ENCODE measurements at places on chromosomes 13 and 19.
A peak's percentile ranks its signal among the peaks of the same experiment; 100 is the strongest.

DNA sequence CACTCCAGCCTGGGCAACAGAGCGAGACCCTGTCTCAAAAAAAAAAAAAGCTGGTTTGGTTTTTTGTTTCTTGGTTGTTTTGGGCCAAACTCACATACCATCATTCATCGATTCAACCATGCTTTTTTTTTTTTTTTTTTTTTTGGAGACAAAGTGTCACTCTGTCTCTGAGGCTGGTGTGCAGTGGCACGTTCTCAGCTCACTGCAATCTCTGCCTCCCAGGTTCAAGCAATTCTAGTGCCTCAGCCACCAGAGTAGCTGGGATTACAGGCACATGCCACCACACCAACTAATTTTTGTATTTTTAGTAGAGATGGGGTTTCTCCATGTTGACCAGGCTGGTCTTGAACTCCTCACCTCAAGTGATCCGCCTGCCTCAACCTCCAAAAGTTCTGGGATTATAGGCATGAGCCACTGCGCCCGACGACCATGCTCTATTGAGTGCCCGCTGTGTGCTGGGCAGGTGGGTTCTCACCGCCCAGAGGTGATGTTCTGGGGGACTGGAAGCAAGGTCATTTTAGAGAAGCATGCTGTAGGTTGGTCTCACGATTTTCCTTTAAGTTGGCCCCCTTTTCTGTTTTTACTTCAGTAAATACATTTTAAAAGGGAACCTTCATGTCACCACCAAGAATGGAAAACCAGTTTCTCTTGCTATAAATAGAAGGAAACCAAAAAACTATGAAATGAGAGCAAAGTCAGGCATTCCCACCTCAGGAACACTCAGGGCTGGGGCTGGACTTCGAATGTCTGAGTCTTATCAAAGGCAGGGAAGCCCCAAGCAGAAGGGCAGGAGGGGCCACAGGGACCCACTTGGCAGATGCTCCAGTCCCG lies 8.3 kb upstream of the JUND start:
- DNase-seq = no peak

DNA sequence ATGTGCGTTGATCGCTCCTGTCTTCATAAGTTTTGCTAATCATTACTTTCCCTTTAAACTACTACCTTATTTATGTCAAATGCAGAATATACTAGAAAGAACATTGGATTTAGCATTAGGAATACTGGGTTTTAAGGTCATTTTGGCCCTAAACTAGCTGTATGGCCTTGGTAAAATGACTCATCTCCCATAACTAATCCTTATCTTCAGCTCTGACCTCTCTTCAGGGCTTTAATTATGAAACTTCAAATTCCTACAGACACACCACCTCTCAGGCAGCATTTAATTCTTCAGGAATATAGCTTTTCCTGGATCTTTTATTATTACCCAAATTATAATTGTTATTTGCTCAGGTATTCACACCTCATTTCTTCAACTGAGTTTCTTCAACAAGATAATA lies 121.2 kb downstream of the STARD13 start:
- DNase-seq = no peak

DNA sequence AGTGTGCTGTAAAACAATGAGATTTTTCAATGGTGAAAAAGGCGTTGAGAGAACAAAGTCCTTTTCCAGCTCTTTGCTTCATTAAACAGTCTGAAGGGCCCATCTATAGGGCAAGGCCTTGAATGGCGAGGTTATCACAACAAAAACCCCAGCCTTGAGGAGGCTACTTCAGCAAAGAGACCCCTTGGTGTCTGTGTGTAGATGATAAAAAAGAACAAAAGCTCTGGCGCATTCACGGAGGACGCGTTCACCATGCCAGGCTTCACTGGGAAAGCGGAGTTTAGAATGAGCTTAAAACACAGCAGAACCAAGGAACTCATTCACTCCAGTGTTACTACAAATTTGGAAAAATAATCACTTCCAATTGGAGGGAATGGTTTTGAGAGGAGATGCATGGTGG lies 530.0 kb upstream of the ARGLU1 start:
- no peak for DNase-seq

GRCh38 chr13:112728375-112729126 lies 38.7 kb downstream of the ATP11A start:
- DNase-seq = no peak

GRCh38 chr19:34051255-34051654 lies 121.0 kb upstream of the LSM14A start:
- DNase-seq = no peak

- no peak for DNase-seq
These were observed 8.9 kb upstream of the ZNF507 start for GRCh38 chr19:32336259-32337083.

- DNase-seq = peak; percentile 63
These were observed 1.5 kb downstream of the SCAF1 start for GRCh38 chr19:49643466-49643865.

GRCh38 chr13:84844473-84844872 lies 954.7 kb downstream of the SLITRK6 start:
- peak; percentile 12 for DNase-seq

GRCh38 chr19:41646589-41647204 lies 19.8 kb upstream of the CEACAM4 start:
- peak; percentile 8 for DNase-seq

DNA sequence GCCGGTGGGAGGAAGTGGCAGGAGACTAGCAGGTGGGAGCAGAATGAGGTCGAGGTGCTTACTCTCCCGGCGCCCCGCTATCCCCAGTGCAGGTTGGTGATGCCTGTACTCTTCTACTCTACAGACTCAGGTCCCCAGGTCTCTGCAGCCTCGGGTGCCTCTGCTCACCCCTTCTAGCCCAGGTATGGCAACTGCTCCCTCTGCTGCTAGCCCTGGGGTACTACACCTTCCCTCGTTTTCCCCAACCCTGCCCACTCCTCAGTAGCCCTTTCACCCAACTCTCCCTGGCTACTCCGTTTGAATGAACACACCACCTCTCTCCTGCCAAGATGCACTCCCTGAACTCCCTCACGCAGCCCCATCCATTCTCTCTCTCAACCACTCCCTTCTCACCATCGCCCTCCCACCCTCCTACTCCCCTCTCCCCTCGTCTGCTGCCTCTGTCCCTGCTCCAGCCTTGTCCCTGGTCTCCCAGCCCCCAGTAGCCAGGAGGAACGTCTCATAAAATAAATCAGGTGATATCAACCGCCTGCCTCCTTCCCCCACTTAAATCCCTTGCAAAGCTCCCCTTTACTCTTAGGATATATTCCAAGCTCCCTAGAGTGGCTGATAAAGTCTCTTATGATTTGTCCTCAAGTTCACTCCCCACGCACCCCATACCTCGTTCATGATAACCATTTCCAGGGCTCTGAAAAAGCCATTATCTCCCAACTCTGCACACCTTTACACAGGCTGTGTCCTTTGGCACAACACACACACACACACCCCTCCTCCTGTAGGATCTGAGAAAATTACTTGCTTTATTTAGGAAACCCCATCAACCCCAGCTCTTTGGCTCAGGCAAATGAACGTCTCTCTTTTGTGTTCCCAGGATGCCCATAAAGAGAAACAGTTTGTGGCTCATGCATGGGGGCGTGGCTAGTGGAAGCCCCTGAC lies 8.2 kb upstream of the MEIS3 start:
- DNase-seq = peak; percentile 67

GRCh38 chr13:110353339-110353977 lies 46.4 kb downstream of the COL4A2 start:
- no peak for DNase-seq

GRCh38 chr13:88459331-88459730 lies 788.2 kb downstream of the SLITRK5 start:
- DNase-seq = no peak

DNA sequence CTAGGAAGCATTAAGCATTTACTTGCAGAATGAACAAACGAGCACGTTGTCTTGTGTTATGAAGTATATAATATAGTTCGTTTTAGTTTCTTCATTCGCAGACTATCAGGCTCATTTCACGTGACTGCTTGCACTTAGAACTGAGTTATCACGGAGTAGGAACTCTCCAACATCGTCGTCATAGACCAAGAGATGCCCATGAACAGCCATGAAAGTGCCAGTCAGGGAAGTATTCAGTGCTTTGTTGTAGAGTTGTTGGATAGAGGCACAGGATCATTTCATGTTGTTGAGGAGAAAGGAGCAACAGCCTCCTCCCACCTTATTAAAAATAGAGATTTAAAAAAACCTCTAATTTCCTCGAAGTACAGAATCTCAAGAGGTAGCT lies 977 bp upstream of the IL17D start:
- peak; percentile 16 for DNase-seq

DNA sequence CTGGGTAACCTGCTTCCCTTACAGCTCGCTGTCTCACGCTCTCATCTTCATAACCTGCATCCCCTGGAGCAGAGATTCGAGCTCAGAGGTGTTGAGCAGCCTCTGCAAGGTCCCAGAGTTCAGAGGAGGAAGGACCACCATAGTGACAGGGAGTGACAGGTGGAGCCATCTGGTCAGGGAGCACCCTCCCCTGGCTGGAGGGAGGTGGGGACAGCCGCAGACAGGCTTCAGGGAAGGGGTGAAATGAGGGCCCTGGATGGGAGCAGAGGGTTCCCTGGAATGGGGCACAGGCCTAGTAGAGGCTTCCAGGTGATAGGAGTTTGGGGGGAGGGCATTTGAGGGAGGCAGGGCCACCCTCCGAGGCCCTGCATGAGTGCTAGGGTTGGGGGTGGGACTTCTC lies 82.1 kb downstream of the ZNF429 start:
- no peak for DNase-seq

DNA sequence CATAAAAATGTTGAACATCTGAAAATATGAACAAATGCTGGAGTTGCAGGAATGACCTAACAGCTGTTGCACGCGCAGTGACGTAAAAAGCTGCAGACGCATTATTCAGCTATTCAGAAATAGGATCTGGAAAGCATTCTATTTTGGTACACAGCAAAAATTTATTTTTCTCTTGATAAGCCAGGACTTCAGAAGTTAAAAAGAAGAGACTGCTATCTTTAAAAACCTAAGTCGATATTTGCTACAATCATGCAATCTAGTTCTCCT lies 36.9 kb upstream of the STARD13 start:
- DNase-seq = no peak

DNA sequence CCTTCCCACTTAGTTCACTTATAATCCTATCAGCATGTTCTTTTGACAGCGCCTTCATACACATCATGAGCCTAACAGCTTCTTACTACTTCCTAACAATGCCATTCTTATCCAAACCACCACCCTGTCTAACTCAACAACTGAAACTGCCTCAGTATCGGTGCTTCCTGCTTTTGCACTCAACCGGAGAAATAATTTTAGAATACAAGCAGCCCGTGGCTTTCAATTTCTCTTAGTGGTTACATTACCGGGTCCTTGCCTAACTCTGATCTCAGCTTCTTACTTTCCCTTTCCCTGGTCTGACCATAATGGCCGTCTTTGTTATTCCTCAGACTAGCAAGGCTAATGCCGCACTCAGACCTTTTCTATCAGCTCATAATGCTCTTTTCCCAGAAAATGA lies 17.0 kb downstream of the ZFP82 start:
- no peak for DNase-seq

GRCh38 chr13:48066310-48066989 lies 28.5 kb downstream of the MED4 start:
- DNase-seq = peak; percentile 94

GRCh38 chr19:19630062-19630414 lies 2.0 kb upstream of the LPAR2 start:
- no peak for DNase-seq

DNA sequence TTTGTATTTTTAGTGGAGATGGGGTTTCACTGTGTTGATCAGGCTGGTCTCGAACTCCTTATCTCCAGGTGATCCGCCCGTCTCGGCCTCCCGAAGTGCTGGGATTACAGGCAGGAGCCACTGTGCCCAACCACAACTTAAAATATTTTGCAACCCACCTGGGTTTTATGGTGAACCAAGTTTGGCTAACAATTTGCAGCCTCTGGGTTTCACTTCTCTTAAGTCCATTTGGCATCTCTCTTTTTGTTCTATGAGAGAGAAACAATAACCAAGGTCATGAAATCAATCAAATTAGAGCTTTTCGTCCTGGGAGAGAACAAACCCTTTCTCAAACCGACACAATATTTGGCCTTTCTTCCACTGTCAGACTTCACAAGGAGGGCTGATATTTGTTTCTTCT lies 5.6 kb upstream of the SMAD9 start:
- no peak for DNase-seq

GRCh38 chr13:24630851-24631620 lies 49.2 kb upstream of the ATP12A start:
- DNase-seq = peak; percentile 12

DNA sequence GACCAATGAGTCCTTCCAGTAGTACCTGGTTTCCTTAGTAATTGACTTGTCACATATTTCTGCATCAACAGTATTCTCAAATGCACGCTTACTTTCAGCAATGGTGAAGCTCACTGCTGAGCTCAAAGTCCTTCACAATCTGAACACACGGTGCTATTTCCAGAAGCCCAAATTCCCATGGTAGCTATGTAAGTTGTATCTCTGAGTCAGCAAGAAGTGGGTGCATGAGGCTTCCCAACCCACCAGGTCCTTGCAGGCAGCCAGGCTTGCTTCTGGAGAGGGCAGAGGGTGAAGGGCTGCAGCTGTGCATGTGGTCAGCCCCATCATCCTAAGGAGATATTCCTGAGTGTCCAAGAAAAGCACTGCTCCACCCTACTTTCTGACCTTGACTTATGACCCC lies 25.7 kb downstream of the COL4A2 start:
- DNase-seq = no peak

- peak; percentile 49 for DNase-seq
These were observed 15.7 kb downstream of the RANBP3 start for GRCh38 chr19:5961969-5962945.

DNA sequence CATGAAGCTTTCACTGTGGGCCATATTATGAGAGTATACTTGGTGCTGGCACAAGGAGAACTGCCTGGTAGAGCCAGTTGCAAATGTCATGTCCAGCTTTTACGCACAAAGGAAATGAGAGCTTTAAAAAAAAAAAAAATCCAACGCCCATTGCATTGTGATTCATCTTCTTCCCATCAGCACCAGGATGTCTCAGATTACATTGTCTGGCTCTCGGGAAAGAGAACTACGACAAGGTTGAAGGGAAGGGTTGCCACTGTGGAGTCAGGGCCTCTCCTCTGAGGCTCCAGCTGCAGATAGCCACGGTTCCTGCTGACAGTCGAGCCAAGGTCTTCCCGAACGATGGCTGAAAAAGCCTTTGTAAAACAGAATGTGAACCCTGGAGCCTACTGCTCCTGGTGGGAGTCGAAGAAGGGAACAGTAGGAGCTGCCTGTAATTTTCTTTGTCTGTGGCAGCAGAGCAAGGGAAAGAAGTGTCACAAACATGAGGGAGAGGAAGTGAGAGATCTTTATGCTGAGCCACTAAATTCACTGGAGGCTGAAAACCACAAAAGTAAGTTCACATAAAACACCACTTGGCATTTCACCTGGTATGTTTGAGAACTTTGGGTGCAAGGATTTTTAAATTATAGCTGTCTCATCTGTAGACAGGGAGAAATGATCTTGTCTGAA lies 704.7 kb downstream of the DIAPH3 start:
- DNase-seq = no peak

DNA sequence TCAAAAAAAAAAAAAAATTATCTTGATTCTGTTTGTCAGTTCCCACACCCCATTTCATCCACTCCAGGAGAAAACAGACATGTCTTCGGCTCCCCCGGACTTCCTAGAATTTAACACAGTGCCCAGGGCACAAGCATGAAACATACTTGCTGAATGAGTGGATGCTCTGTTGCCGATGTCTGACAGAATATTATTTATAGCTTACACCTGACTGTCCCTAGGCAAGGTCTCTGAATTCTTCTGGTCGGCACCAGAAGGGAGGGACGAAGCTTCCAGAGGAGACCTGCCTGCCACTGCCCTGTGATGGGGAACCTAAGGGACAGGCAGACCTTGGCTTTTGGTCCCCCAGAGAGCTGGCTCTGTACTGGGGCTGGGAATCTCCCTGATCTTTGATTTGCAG lies 43.9 kb upstream of the PEG3 start:
- no peak for DNase-seq
